ENCODE measurements at places on chromosomes 6 and 20. TPM values are rescaled to one million over a fixed set of nuclear protein-coding genes. Genes with fewer than 3 reads are reported as not detected.

DDO gene
- total RNA-seq: 15.1 TPM

GJA1 gene
- total RNA-seq: 518 TPM

IL17A gene
- not detected for total RNA-seq

SRSF6 gene
- 160 TPM for total RNA-seq

HTR1E gene
- total RNA-seq: not detected

WFDC12 gene
- total RNA-seq: not detected

RAB23 gene
- total RNA-seq: 4.4 TPM

MACROD2 gene
- 11.5 TPM for total RNA-seq

HTR1B gene
- not detected for total RNA-seq

DOK5 gene
- 1.9 TPM for total RNA-seq

KHDRBS2 gene
- total RNA-seq: 3.2 TPM

Measured in adrenal gland (tissue), 19 donors.